ENCODE measurements at places on chromosomes 3 and 15. TPM values are rescaled to one million over a fixed set of nuclear protein-coding genes. Genes with fewer than 3 reads are reported as not detected.
A peak's percentile ranks its signal among the peaks of the same experiment; 100 is the strongest.

Gene TMEM212
- not detected for total RNA-seq

- no peak for DNase-seq
- H3K27ac ChIP-seq = no peak overlapping the region
- H3K36me3 ChIP-seq = peaks cover 11% of the 10 kb centered on the region
- H3K4me1 ChIP-seq = peaks cover 23% of the 10 kb centered on the region
- no peak overlapping the region for H3K4me3 ChIP-seq
- H3K27me3 ChIP-seq = no peaks in the 10 kb centered on the region
Observed at GRCh38 chr3:72440491-72440890, 407.8 kb downstream of the SHQ1 start.

Gene LCTL
- total RNA-seq = not detected

DNA sequence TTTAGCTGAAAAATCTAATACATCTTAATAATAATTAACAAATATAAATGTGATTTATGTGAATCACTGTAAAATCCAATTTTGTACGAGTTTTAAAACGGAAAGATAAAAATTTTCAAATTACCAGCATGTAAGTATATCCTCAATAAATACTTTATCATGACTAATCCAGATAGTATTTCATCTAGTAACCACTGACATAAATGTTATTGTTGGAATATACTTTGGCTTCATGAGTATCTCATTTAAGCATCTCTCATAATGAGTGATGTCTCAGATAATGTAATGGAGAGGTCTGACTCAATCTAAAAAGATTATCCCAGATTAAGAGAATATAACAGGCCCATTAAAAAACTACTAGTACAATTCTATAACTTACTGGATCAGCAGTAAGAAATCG, 216.3 kb downstream of the STAG1 start:
- H3K4me3 ChIP-seq = no peak overlapping the region
- H3K36me3 ChIP-seq = no peaks in the 10 kb centered on the region

Gene ACTC1
- 0.08 TPM for total RNA-seq

Gene GOLGA6L7
- total RNA-seq = not detected

Gene MAP6D1
- total RNA-seq = 0.19 TPM

Gene ARL6IP5
- 28.7 TPM for total RNA-seq

- H3K4me3 ChIP-seq = no peak overlapping the region
- H3K27me3 ChIP-seq = no peaks in the 10 kb centered on the region
- H3K27ac ChIP-seq = no peak overlapping the region
- H3K36me3 ChIP-seq = no peaks in the 10 kb centered on the region
Observed at GRCh38 chr3:57816471-57817095, 60.5 kb downstream of the SLMAP start.

GRCh38 chr15:74217907-74218885, 15.6 kb upstream of the STRA6 start:
- DNase-seq = no peak
- H3K36me3 ChIP-seq = no peaks in the 10 kb centered on the region
- H3K4me1 ChIP-seq = no peaks in the 10 kb centered on the region
- H3K4me3 ChIP-seq = no peak overlapping the region
- H3K27me3 ChIP-seq = peaks cover 4% of the 10 kb centered on the region

- H3K27me3 ChIP-seq = no peaks in the 10 kb centered on the region
- no peaks in the 10 kb centered on the region for H3K4me1 ChIP-seq
- H3K36me3 ChIP-seq = no peaks in the 10 kb centered on the region
- no peak overlapping the region for H3K4me3 ChIP-seq
Observed at GRCh38 chr3:61381745-61382392, 130.6 kb upstream of the FHIT start.

GRCh38 chr3:110789315-110789714, 282.3 kb upstream of the NECTIN3 start:
- no peaks in the 10 kb centered on the region for H3K27me3 ChIP-seq
- no peaks in the 10 kb centered on the region for H3K4me1 ChIP-seq
- no peak overlapping the region for H3K4me3 ChIP-seq
- H3K27ac ChIP-seq = no peak overlapping the region
- H3K36me3 ChIP-seq = no peaks in the 10 kb centered on the region

GRCh38 chr15:98651036-98651481, 2.7 kb downstream of the IGF1R start:
- H3K27me3 ChIP-seq = peaks cover 7% of the 10 kb centered on the region
- no peak overlapping the region for H3K4me3 ChIP-seq

DNA sequence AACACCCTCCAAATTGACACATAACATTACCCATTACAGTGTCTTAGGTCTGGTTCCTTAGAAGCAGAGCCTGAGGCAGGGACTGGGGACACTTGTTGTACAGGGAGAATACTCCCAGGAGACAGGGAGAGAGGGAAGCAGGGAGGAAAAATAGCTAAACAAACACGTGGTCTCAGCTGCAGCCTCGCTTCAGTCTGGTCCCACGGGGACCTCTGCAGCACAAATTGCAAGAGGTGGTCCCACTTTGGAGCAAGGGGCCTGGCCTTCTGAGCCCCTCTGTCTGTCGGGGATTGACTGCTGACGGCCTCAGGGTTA, 25.0 kb upstream of the PLA2G4D start:
- no peak overlapping the region for H3K27ac ChIP-seq
- H3K4me1 ChIP-seq = no peaks in the 10 kb centered on the region
- no peak overlapping the region for H3K4me3 ChIP-seq
- no peaks in the 10 kb centered on the region for H3K27me3 ChIP-seq
- H3K36me3 ChIP-seq = no peaks in the 10 kb centered on the region

DNA sequence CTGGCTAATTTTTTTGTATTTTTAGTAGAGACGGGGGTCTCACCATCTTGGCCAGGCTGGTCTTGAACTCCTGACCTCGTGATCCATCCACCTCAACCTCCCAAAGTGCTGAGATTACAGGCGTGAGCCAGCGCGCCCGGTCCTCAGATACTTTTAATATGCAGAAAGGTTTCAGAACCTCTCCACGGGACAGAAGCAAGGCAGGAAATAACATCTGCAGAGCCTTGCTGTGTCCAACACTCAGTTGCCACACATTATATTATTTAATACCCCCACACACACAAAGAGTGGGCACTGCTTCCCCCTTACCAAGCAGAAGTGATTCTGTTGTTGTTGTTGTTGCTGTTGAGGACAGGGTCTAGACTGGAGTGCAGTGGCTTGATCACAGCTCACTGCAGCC, 28.0 kb downstream of the OSBPL10 start:
- no peak overlapping the region for H3K27ac ChIP-seq
- no peaks in the 10 kb centered on the region for H3K36me3 ChIP-seq
- H3K27me3 ChIP-seq = peaks cover 4% of the 10 kb centered on the region
- H3K4me3 ChIP-seq = no peak overlapping the region

- no peaks in the 10 kb centered on the region for H3K27me3 ChIP-seq
- no peaks in the 10 kb centered on the region for H3K36me3 ChIP-seq
- no peak for DNase-seq
- peaks cover 4% of the 10 kb centered on the region for H3K4me1 ChIP-seq
- no peak overlapping the region for H3K4me3 ChIP-seq
Observed at GRCh38 chr3:53191836-53192480, 30.9 kb downstream of the PRKCD start.

DNA sequence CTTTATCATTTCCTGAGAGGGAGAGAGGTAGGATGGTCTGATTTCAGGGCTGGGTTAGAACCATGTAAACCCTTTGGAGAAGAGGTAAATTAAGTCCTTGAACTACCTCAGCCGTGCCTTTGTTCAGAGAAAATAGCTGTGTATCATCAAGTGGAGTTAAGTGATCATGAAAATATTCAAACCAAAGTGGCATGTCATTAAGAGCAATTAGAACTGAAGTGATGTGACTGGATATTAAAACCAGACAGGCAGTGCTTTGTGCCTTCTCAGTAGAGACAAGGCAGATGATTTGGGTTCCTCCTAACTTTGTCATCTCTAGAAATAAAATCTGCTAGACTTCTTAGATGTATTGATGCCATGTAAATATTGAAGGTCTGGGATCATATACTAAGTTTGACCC, 171.5 kb downstream of the IL5RA start:
- H3K4me3 ChIP-seq = no peak overlapping the region
- no peak overlapping the region for H3K27ac ChIP-seq
- no peaks in the 10 kb centered on the region for H3K27me3 ChIP-seq
- DNase-seq = no peak
- no peaks in the 10 kb centered on the region for H3K36me3 ChIP-seq
- no peaks in the 10 kb centered on the region for H3K4me1 ChIP-seq

GRCh38 chr15:38541026-38541425, 23.6 kb downstream of the RASGRP1 start:
- no peaks in the 10 kb centered on the region for H3K36me3 ChIP-seq
- H3K27me3 ChIP-seq = no peaks in the 10 kb centered on the region
- H3K4me3 ChIP-seq = no peak overlapping the region
- H3K27ac ChIP-seq = no peak overlapping the region
- no peak for DNase-seq

GRCh38 chr15:85408270-85408746, 27.9 kb downstream of the AKAP13 start:
- no peak overlapping the region for H3K4me3 ChIP-seq
- no peak for DNase-seq
- no peaks in the 10 kb centered on the region for H3K36me3 ChIP-seq
- H3K4me1 ChIP-seq = peaks cover 20% of the 10 kb centered on the region

DNA sequence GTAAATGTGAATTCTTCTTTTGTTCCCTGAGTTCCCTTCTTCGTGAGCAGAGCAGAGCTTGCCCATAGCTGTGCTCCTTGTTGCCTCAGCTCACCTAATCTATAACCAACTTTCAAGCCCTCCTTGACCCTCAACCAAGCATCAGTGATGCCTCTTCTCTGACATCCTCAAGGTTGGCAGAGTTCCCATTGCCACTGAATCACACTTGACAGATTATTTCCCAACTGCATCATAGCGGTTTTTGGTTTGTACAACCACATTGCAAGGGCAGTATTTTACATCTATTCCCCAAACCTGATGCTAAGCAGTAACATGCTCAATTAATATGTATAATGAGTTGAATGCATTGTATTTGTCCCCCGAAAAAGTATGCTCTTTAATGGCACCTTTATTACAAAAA, 133.0 kb upstream of the SNTN start:
- no peak overlapping the region for H3K27ac ChIP-seq
- no peaks in the 10 kb centered on the region for H3K36me3 ChIP-seq
- no peak for DNase-seq
- no peak overlapping the region for H3K4me3 ChIP-seq
- no peaks in the 10 kb centered on the region for H3K27me3 ChIP-seq
- H3K4me1 ChIP-seq = no peaks in the 10 kb centered on the region

GRCh38 chr15:61364871-61365270, 135.8 kb upstream of the RORA start:
- no peaks in the 10 kb centered on the region for H3K27me3 ChIP-seq
- H3K36me3 ChIP-seq = no peaks in the 10 kb centered on the region
- no peaks in the 10 kb centered on the region for H3K4me1 ChIP-seq
- no peak overlapping the region for H3K4me3 ChIP-seq

Gene GOLGA6L9
- total RNA-seq = 1.3 TPM

Gene COL6A5
- total RNA-seq = 0.09 TPM

Gene TPRA1
- total RNA-seq = 20.6 TPM

Gene PEX5L
- not detected for total RNA-seq

DNA sequence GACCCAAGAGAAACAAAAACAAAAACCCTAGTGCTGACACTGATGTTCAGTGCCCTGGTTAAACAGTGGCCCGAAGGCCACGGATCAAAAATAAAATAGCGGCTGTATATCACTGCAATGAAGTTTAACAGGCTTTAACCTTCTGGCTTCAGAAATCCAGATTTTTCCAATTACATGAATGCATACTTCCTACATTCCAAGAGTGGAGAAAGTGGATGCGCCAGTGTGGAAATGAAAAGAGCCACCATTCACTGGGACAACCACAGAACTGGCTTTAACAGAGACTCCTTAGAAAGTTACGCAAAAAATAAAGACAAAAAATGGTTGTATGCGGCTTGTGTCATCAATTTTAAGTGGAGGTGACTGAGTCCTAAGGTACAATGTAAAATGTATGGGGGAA, 522.2 kb downstream of the FHIT start:
- H3K4me1 ChIP-seq = no peaks in the 10 kb centered on the region
- no peak overlapping the region for H3K4me3 ChIP-seq
- H3K27me3 ChIP-seq = no peaks in the 10 kb centered on the region
- no peak overlapping the region for H3K27ac ChIP-seq
- DNase-seq = no peak

DNA sequence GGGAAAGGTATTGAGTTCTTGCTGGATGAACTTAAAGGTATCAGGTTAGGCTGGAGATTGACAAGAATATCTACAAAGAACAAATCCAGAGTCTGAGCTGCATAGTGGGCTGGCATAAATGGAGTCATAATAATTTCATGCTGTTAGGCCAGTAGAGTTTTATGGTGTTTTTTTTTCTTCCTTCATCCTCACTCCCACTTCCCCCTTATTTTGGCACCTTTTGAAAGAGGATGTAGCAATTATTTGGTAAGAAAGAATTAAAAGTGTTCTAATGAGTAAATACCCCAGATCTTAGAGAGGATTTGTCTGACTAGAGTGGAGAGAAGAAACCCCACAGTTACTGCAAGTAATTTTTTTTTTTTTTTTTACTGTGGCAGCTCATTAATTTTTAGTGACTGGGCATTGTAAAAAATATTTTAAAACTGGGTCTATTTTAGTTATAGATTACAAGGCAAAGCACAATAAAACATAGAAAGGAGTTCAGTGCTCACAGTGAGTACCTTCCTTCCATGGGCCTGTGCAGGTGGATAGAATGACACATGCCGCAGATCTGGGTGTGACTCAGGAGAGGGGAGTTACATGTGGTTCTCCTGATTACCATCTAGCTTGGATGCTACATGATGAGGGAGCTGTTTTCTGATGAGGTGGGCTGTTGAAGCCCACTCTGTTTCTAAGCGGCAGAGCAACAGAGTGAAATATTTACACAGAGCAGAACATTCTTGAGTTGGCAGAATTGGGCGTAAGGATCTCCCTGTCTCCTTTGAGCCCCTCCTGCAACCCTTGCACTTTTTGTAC, 5.3 kb downstream of the EDEM1 start:
- no peaks in the 10 kb centered on the region for H3K27me3 ChIP-seq
- H3K4me3 ChIP-seq = no peak overlapping the region
- H3K27ac ChIP-seq = no peak overlapping the region
- H3K36me3 ChIP-seq = no peaks in the 10 kb centered on the region
- DNase-seq = no peak

GRCh38 chr3:126083511-126083912, 412 bp downstream of the SLC41A3 start:
- no peaks in the 10 kb centered on the region for H3K27me3 ChIP-seq
- H3K27ac ChIP-seq = peak overlapping the region; percentile 63
- no peak overlapping the region for H3K4me3 ChIP-seq
- peaks cover 4% of the 10 kb centered on the region for H3K4me1 ChIP-seq

Gene FBXW12
- total RNA-seq = not detected

DNA sequence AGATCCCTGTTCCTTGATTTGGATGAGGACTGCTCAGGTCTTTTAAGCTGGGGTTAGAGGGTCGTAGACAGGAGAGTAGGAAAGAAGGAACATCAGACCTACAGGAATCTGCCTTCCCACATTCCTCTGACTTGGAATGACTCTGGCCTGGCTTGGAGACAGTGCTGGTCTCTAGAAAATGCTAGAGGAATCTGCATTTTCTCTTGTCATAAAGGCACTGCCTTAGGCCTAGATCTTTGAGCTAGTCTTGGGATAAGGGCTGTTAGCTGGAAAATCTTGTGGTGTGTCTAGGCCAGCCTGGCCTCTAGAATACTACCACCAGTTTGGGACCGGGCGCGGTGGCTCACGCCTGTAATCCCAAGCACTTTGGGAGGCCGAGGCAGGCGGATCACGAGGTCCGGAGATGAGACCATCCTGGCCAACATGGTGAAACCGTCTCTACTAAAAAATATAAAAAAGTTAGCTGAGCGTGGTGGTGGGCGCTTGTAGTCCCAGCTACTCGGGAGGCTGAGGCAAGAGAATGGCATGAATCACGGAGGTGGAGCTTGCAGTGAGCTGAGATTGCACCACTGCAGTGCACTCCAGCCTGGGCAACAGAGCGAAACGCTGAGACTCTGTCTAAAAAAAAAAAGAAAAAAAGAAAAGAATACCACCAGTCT, 17.3 kb upstream of the BSN start:
- H3K4me3 ChIP-seq = no peak overlapping the region
- H3K27ac ChIP-seq = peak overlapping the region; percentile 90
- H3K4me1 ChIP-seq = peaks cover 41% of the 10 kb centered on the region
- no peaks in the 10 kb centered on the region for H3K27me3 ChIP-seq
- peaks cover 10% of the 10 kb centered on the region for H3K36me3 ChIP-seq
- no peak for DNase-seq
